ENCODE measurements at places on chromosomes 5 and 9. TPM values are rescaled to one million over a fixed set of nuclear protein-coding genes. Genes with fewer than 3 reads are reported as not detected.

ANKRD34B gene
- not detected for total RNA-seq

ENHO gene
- 0.29 TPM for total RNA-seq

FSTL4 gene
- total RNA-seq = 0.10 TPM

PCDHGB2 gene
- 4.6 TPM for total RNA-seq

AGXT2 gene
- not detected for total RNA-seq

CARD9 gene
- total RNA-seq = 0.65 TPM

PJA2 gene
- 76.8 TPM for total RNA-seq

WDR31 gene
- 0.29 TPM for total RNA-seq

LEAP2 gene
- total RNA-seq = not detected

PKD2L2 gene
- total RNA-seq = not detected

SLC27A4 gene
- 39.5 TPM for total RNA-seq

DOLK gene
- total RNA-seq = 32.4 TPM

All from vein endothelial cell (primary cell).